ENCODE measurements at places on chromosomes 1 and 21.

DNA sequence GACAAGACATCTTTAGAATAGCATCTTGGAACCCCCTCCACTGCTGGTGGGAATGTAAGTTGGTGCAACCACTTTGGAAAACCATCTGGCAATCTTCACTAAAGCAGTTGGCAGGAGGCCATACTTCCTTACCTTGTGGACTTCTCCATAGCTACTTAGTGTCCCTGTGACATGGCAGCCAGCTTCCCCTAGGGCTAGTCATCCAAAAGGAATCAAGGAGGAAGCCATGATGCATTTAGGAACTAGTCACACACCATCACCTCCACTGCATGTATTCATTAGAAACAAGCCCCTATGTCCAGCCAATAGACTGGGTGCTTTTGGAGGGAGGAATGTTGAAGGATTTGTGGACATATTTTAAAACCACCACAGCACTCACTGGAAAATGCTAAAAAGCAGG, 19.9 kb downstream of the MX2 start:
- DNase-seq: no peak

- no peak for DNase-seq
These were observed 21.1 kb downstream of the C2CD2 start for GRCh38 chr21:41932576-41933312.

- DNase-seq: no peak
These were observed 19.0 kb upstream of the JUN start for GRCh38 chr1:58802640-58803399.

GRCh38 chr1:110163591-110163990, 13.3 kb downstream of the SLC6A17 start:
- DNase-seq: no peak

Measured in stimulated activated CD8-positive, alpha-beta memory T cell treated with anti-CD3 and anti-CD28 coated beads, Interleukin-7, amount 100 ng/mL, for 24 hours (primary cell).